ENCODE measurements at places on chromosomes 12 and 14.

DNA sequence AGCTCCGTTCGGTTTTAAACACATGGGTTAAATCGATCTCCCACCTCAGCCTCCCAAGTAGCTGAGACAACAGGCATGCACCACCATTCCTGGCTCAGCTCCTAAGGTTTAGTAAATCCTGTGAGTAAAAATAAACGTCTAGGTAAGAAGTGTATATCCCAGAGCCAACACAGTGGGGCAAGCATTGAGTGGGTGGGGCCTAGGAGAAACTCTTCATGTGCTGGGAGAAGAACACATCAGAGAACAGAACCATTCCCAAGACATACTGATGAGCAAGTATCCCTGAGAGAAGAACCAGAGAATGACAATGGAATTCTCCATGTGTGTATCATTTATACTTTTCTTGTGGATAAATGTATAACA is 86.3 kb downstream of the SEC23A start:
- DNase-seq, result no peak

DNA sequence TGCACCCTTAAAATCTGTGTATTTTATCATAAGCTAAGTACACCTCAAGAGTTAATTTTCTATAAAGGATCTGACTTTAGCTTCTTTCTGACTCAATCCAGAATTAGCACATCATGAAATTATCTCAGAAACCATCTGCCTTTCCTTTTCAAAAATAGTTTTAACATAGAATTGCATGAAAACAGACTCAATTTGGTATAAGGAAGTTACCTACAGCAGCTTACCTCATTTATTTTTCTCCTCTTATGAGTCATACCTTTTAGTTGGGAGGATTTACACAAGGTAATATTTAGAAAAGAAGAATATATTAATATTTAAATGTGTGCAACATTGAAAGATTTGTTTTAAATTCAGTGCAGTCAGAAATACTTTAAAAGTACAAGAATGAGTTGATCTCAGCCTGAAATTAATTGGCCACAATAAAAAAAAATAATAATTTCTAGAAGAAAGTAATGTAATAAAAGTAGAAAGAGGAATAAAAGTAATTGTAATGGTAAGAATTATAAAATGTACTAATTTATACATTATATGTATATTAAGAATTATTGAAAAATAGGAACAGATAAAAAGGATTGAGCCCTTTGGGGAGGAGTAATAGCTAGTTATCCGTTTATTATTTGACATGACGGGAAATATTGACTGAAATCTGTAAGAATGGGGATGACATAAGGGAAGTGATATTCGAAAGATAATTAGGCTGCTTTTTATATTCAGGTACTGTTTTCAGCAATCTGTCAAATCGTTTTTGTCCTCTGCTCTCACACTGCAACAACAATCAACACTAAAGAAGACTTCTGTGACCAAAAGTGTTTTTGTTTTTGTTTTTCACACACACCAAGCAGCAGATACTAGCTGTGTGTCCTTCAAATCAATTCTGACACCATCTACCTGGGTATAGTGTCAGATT is 20.5 kb downstream of the ADAM21 start:
- no peak for DNase-seq

GRCh38 chr12:67890726-67891258 is 98.5 kb upstream of the IFNG-AS1 start:
- DNase-seq, result no peak

DNA sequence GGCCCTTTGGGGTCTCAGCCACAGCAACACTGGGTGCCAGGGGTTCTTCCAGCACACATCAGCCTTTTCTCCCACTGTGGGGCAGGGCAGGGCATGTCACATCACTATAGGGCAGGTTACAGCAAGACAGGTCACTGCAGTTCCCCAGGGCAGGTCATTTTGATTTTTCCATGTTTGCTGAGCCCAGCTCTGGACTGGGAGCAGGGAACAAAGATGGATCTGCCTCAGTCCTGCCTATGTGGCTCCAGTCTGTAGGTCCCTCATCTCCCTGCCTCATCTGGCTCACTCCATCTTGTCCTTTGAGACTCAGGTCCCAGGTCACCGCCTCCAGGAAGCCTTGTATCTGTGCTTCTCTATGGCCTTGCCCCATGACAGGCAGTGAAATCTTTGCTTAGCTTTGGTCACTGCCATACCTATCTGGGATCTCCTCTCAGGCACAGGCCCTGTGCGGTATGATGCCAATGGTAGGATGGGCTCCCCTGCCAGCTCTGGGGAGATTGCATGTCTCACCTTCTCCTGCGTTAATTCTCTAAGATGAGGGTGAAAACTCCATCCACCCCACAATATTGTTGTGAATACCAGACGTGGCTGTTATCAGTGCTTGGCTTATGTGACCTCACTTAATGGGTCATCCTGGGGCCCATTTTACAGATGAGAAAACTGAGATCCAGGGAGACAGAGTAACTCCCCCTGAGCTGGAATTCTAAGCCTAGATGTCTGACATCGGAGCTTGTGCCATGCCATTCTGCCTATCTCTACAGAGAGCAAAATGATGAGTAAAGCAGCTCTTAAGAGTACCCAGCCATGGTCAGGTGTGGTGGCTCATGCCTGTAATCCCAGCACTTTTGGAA is 1.5 kb downstream of the SERPINA6 start:
- DNase-seq, result no peak

DNA sequence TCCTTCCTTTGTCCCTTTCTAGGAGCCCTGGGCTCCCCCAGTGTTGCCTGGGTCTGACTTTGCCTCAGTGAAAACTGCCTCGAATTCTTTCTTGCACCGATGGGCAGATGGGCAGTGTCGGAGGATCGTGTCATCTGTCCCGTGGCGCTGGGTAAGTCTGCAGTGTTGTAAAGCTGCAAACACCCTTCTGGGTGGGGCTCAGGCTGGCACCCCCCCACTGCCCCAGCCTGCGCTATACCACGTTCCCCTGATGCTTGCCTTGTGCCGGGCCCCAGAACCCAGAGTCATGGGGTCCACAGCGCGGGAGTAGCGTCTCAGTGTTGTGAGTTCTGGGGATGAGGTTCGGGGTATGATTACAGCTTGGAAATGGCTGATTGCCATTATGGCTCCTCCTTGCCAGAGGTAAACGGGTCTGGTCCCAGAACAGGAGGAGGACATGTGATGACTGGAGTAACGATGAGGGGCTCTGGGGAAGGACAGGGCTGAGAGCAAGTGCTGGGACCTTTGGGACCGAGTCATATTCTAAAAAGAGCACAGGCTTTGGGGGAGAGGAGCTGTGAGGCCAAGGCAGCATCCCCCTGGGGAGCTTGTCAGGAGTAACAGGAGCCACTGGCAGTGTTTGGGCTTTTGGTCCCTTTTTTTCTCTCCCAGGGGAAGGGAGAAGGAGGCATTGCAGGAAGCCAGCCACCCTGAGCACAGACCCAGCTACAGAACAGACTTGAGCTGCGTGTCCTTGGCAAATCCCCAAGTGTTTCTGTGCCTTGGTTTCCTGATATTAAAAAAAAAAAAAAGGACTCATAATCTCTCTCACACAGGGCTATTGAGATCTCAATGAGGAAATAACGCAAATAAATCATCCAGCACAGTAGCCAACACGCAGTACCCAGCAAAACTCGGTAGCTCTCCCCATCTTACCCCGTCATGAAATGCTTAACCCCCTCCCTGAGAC is 4.3 kb downstream of the RTL1 start:
- no peak for DNase-seq

DNA sequence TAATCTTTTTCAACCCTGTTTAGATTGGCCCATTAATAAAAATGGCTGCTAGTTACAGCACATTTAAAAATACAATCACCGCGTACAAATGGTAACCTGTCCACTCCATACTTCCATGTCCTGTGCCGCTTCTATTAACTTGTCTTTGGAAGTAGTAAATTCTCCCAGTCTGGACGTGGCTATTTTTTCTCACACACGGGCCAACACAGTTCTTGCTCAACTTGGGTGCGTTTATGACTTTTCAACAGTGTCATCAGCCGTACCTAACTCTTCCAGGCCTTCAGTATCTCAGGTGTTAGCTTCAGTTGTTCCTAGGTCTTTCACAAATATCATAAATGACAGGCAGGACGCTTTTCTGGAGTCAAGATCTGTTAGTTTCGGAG is 475 bp upstream of the PCNX1 start:
- DNase-seq, result peak; percentile 40

Data from fibroblast of the aortic adventitia (primary cell).